ENCODE measurements at places on chromosomes 12 and 14. TPM values are rescaled to one million over a fixed set of nuclear protein-coding genes. Genes with fewer than 3 reads are reported as not detected.

DGKA gene
- polyA plus RNA-seq, result 269 TPM

COPS7A gene
- 46.0 TPM for polyA plus RNA-seq

TPH2 gene
- not detected for polyA plus RNA-seq

FOXG1 gene
- polyA plus RNA-seq, result not detected

KRT8 gene
- polyA plus RNA-seq, result 0.23 TPM

- no peak overlapping the region for H3K4me3 ChIP-seq
- H3K36me3 ChIP-seq, result no peaks in the 10 kb centered on the region
- no peak for DNase-seq
- H3K4me1 ChIP-seq, result peaks cover 23% of the 10 kb centered on the region
- H3K27ac ChIP-seq, result no peak overlapping the region
Measured at GRCh38 chr14:75497701-75498100, 24.6 kb upstream of the BATF start.

DNA sequence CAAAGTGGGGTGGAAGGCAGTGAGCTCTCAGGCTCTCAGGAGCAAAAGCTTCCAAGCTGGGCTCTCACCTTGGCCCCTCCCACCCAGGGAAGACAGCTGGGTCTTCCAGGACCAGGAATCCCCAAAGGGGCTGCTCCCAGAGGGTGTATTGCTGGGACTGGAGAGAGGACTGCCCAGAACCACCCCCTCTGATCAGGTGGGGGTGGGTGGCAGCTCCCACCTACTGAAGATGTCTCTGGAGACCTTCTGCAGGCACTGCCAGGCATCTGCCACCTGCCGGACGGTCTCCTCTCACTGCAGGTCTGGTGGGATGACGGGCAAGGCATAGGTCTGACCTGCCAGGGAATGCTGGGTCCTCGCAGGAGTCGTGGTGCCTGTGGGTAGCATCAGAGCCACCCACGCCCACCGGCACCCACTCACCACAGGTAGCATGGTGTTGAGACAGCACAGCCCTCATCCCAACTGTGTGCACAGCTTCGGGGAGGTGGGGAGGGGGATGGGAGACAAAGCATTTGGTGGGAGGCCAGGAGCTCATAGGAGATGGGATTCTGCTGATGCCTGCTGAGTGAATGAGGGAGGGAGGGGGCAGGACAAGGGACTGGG is 103.2 kb downstream of the SINHCAF start:
- H3K36me3 ChIP-seq, result no peaks in the 10 kb centered on the region
- no peaks in the 10 kb centered on the region for H3K4me1 ChIP-seq
- no peak overlapping the region for H3K27ac ChIP-seq
- no peak overlapping the region for H3K4me3 ChIP-seq
- no peak for DNase-seq
- no peaks in the 10 kb centered on the region for H3K27me3 ChIP-seq

DNA sequence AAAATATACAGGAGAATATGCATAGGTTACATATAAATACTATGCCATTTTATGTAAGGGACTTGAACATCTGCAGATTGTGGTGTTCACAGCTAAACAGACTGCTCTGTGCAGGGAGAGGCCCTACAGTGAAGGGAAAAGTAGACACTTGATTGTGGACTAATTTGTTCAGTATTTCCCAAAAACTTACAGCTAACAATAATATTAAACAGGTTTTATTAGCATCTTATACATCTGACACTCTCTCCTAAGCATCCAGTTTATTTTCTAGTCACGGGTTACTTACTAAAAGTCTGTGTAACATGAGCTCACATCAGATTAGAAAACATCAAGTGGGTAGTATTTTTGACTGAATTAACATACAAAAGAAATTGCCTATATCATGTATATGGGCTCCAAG is 53.3 kb upstream of the OR5AU1 start:
- peaks cover under 1% of the 10 kb centered on the region for H3K4me1 ChIP-seq
- no peak overlapping the region for H3K27ac ChIP-seq
- no peaks in the 10 kb centered on the region for H3K27me3 ChIP-seq
- DNase-seq, result no peak
- peaks cover 9% of the 10 kb centered on the region for H3K36me3 ChIP-seq
- H3K4me3 ChIP-seq, result no peak overlapping the region

Measured in B cell (primary cell).